Stimulated activated CD4-positive, alpha-beta T cell treated with anti-CD3 and anti-CD28 coated beads, Interleukin-15, amount 100 ng/mL, for 1 hour (primary cell): ENCODE measurements at places on chromosomes 4 and X.

GRCh38 chr4:34250562-34250961 is 1993.8 kb downstream of the ARAP2 start:
- no peak for DNase-seq

DNA sequence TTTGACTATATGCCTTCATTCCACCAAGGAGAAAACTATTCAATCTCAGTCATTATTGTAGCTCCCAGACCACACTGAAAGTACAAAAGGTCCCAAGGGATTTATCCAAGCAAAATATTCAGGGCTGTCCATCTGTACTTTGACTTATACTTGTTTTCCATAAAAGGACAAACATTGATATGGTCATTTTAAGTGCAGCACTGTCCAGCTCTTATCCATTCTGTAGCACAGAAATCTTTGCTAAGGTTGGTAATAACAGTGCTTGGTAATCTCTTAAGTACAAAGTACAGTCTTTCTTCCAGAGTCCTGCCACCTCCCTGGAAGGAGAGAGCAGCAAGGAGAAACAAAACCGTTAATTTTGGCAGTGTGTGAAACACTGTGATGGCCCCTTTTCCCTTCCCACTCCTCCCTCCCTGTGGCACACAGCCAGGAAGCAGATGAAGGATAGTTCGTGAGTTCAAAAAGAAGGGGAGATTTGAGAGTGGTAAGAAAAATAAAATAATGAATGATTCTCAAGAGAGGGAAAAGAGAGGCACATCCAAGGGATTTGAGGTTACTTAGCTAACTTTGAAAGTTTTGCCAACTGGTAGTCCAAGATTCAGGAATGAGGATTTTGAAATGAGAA is 6.8 kb upstream of the CXCL2 start:
- DNase-seq, result no peak

- no peak for DNase-seq
Observed at GRCh38 chrX:17638731-17639130, 98.6 kb upstream of the SCML1 start.

- DNase-seq, result no peak
Observed at GRCh38 chrX:148070504-148070877, 89.4 kb downstream of the FMR1NB start.

DNA sequence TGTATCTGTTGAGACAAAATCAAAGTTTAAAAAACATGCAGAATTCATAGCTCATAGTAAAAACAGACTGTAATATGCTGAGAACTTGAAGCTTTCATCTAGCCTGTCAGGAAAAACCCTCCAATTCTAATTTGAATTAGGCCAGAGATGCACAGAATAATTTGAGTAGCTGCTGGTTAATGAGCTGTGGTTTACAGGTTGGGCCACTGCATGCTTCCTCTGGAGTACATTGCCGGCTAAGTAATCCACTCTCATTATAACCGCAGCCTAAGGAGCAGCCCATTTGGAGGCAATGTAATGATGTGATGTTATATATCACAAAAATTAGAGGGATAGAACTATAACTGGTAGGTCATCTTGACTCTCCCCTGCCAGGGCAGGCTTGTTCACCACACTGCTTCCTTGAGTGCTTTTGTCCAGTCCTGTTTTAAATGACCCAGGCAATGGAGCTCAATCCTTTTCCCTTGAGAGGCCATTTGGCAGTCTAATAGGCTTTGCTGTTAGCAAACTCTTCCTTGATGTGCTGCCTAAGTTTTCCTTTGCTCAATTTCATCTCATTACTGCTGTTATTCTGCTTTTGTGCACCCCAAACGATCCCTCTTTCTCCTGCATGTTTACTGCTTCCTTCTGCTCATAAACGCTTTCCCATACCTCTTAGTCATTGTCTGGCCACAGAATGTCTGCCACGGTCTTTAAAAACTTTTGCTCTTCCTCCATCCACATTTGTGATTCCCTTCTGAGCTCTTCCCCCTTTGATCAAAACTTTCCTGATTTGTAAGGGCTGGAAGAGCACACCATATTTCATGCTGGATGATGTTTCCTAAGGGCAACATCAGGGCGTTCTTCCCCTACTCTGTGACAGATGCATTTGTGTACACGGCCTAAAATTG is 230.9 kb downstream of the C4orf33 start:
- no peak for DNase-seq

GRCh38 chr4:6596948-6597347 is 22.0 kb downstream of the MAN2B2 start:
- DNase-seq, result no peak

DNA sequence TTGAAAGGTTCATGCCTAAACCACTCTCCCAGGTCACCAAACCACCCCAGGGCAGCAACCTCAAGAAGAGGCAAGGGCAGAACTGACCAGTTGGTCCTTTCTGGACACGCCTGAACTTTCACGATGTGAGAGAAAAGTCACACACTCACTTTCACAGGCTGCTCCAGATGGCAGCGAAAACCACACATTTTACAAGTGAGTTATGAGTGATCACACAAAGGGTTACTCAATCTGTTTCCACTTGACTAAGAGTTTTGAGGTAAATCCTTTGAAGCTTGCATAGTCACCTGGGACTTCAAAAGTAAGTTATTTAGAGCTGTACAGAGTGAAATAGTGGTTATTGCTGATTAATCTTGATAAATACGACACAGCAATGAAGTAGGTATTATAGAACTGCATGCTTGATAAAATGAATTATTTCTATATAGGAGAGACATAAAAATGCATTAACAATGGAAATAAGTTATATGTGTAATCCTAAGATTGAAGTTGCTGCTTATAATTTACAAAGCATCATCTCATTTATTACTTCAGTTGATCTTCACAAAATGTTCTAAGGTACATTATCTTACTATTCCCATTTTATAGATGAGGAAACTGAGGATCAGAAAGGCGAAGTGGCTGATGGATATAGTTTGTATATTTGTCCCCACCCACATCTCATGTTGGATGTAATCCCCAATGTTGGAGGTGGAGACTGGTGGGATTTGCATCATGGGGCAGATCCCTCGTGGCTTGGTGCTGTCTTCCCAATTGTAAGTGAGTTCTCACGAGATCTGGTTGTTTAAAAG is 103.0 kb upstream of the KLF3 start:
- DNase-seq, result no peak

DNA sequence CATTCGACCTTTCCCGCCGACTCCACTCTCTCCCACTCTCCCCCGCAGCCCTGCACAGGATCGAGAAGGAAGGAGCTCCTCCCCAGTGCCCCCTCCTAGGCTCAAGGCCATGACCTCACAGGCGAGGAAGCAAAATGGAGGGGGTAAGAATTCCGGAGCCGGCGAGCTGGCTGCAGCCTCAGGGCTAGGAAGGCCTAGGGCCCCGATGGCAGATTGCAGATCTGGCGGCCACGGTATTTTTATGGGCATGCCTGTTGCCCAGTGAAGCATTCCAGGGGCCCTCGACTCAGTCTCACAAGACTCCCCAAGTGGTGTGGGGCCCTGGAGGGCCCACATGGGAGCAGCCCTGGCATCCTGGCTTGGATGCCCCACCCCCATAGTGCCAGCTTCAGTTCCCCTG is 942 bp upstream of the L1CAM start:
- no peak for DNase-seq

DNA sequence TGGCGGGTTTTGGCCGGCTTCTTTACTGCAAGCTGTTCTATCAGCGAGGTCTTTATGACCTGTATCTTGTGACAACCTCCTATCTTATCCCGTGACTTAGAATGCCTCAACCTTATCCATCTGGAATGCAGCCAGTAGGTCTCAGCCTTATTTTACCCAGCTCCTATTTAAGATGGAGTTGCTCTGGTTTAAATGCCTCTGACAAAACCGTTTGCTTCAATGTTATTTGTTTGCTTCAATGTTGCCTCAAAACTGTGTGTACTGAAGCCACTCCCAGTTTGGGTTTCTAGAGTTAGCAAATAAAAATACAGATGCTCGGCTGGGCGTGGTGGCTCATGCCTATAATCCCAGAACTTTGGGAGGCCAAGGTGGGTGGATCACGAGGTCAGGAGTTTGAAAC is 51.6 kb downstream of the ZNF518B start:
- DNase-seq, result no peak

GRCh38 chrX:17242470-17242869 is 132.5 kb upstream of the NHS start:
- DNase-seq, result no peak

- DNase-seq, result no peak
Observed at GRCh38 chr4:157521906-157522305, 301.4 kb downstream of the GRIA2 start.

GRCh38 chr4:183205193-183205592 is 106.1 kb downstream of the WWC2 start:
- DNase-seq, result no peak

- DNase-seq, result no peak
Observed at GRCh38 chr4:26289401-26289800, 31.4 kb upstream of the RBPJ start.

DNA sequence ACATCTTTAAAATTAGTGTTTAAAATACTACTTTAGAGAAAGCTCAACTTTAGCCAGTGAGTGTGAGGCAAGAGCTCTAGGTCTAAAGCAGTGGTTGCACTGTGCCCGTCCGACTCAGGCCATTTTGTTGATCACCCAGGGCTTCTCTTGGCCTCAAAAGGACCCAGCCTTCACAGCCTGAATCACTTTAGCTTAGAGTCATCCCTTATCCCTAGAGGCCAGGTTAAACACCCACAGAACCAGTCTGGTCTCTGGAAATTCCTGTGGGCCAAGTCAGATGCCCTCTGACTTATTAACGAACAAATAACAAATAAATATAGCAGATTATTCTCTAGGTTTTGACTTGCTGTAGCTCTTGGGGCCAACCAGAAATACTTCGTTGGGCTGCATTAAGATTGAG is 102.3 kb downstream of the WWC2 start:
- DNase-seq, result no peak

DNA sequence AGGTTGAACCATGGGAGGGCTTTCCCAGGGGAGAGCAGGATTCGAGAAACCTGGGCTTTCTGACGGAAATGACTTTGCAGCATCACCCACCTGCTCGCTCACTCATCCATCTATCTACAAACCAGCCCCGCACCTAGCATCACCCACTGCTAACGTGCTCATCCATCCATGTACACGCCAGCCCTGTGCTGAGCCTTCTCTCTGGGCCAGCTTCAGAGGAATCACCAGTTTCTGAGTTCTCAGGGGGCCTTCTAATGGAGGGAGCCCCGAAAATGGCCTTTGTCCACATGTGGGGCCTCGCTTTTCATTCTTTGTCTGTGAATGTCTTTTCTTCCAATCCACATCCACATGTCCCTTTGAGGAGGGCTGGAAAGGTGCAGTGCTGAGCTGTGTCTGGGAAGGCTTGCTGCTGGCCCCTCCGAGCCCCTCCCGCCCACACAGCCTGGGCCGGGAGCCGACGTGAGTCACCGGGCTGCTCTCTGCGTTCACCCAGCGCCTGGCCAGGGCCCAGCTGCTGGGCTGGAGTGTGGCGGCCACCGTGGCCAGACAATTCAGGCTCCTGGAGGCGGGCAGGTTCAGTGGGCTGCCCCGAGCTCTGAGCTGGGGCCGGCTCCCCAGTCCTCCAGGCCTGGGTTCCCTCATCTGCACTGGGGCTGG is 14.7 kb downstream of the SORCS2 start:
- no peak for DNase-seq

DNA sequence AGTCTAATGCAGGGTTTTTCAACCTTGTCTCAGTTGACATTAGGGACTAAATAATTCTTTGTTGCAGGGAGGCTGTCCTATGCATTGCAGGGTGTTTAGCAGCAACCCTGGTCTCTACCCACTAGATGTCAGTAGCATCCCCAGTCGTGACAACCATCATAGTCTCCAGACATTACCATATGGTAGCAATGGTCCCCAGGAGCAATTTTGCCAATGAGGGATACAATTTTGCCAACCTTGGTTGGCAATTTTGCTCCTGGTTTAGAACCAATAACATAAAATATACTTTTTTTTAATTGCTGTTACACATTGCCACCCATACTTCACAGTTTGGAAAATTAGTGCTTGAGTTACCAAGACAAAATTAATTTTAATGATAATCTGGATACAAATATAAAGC is 6.0 kb downstream of the EREG start:
- no peak for DNase-seq

DNA sequence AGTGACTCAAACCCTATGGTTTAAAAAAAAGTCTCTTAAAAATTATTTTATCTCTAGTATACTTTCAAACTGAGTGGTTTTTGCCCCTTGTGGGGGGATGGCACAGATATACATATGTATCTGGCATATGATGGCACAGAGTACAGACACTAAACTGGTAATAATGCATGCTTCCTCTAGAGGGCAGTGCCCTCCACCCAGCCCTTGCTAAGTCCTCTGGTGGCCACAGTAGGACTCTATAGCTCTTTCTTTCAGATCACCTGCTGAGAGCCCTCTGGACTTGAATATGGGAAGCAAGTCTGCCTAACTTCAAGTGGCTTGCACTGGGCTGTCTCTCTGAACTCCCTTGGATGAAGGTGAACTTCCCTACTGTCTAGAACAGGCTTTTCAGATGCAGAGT is 66.3 kb downstream of the TSPAN7 start:
- DNase-seq, result no peak

DNA sequence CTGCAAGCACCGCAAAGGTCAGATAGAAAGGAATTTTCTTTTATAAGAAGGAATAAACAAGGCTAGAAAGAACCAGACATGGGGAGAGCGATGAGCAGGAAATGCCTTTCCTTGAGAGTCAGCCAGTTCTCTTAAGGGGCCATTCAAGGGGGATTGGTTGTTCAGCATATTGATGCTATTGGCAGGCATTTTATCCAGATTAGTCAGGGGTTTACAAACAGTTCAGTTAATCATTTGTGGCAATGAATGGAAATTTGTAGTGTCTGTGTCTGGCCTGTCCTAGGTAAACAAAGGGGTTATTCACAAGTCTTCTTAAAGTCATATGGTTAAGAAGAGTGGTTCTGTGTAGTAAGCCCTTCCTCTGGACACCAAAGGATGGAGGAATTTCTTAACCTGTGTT is 184.7 kb upstream of the FRMPD4 start:
- DNase-seq, result no peak

GRCh38 chr4:118313098-118313497 is 39.7 kb downstream of the PRSS12 start:
- DNase-seq, result no peak

- DNase-seq, result no peak
Observed at GRCh38 chrX:68396953-68397352, 36.3 kb downstream of the OPHN1 start.

GRCh38 chrX:42920752-42921151 is 142.8 kb upstream of the PPP1R2C start:
- no peak for DNase-seq

- no peak for DNase-seq
Observed at GRCh38 chr4:149914119-149915115, 98.8 kb upstream of the IQCM start.

GRCh38 chr4:175125410-175126068 is 207.4 kb downstream of the ADAM29 start:
- DNase-seq, result no peak

DNA sequence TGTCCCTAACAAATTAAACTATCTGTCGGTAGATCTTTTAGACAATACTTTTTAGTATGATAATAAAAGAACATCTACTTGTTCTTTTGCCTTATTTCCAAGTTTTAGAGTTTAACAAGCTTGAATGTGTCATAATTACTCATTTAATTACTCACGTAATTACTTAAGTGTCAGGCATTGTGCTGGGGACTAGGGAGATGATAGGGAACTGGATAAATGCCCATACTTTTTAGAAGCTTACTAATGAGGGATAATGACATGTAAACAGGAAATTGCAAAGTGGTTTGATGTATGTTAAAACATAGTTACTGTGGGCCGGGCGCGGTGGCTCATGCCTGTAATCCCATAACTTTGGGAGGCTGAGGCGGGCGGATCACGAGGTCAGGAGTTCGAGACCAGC is 158.3 kb downstream of the DMD start:
- no peak for DNase-seq

- no peak for DNase-seq
Observed at GRCh38 chr4:96205143-96205936, 365.4 kb downstream of the PDHA2 start.
